ENCODE measurements at places on chromosomes 4 and X.

GRCh38 chr4:38896940-38897339, 29.3 kb downstream of the FAM114A1 start:
- no peak for DNase-seq

DNA sequence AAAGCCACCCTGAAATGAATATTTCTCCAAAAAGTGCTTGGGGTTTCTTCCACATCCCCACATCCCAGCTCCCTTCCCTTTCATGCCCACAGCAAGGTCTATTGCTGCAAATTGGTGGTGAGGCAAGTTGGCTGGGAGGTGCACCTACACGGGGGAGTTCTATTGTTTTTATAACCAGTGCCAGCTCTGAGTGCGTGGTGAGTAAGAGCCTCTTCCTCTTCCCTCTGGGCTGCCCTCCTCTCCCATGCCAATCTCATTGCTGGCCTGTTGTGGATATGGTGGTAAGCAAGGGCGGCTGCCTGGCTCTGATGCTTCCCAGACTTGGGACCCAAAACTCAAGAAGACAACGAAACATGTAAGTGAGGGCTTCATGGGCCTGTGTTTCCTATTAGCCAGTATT, 204.3 kb downstream of the SHROOM3 start:
- DNase-seq = no peak

DNA sequence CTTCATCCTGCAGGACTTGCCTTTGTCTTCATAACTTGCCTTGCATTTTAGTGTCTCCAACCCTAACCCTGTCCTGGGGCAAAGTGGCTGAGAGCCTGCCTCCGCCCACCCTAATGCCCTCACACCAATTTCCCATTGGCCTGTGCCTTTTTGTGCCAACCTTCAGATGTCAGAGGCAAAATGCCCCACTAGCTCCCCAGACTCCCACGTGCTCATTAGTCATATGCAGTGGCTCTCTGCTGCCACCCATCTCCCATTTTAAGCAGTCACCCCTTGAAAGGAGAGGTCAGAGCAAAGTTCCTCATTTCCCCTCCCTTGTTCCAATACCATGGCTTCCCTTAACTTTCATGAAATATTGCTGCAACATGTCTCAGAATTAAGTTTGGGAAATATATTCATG, 74.8 kb upstream of the PASD1 start:
- peak; percentile 52 for DNase-seq

DNA sequence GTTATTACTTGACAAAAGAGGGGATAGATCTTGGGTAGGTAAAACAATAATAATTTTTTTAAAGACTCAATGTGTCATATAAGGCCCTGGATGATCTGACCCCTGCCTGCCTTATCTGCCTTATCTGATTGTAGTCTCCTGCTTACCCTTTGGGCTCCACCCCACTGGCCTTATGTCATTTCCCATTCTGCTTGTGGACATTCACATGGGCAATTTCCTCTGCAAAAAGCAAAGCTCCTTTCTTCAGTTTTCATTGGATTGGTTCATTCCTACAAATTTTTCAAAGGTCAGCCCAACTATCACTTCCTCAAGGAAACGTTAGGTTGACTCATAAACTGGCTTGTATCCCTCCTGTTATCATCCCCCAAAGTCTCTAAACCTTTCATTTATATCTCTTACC, 15.7 kb upstream of the TET2 start:
- no peak for DNase-seq

GRCh38 chrX:124518885-124519284, 172.5 kb downstream of the SH2D1A start:
- DNase-seq = no peak
